CD4-positive, alpha-beta T cell treated with Interferon alpha-2 for 1 hour (primary cell): ENCODE measurements at places on chromosomes 4 and X.
A peak's percentile ranks its signal among the peaks of the same experiment; 100 is the strongest.

GRCh38 chr4:84085986-84086385 lies 413.1 kb downstream of the NKX6-1 start:
- DNase-seq, result no peak

DNA sequence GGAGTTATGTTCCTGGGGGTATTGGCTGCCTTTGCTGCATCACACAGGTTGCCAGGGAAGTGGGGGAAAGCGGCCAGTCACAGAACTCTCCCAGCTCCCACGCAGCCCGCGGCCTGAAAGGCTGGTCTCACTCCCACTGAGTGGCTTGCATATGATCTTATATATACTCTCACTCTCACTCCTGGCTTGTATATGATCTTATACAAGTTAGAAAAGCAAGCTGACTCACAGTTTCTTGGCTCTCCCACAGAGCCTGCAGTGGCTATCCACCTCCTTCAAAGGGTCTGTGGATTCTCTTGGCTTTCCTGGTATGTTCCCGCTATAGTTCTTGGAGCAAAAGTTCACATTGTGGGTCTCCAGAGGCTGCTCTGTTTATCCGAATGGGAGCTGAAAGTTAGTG lies 833.5 kb upstream of the GALNTL6 start:
- no peak for DNase-seq

- no peak for DNase-seq
These were observed 161.4 kb upstream of the RADX start for GRCh38 chrX:106450405-106450804.

- DNase-seq, result no peak
These were observed 45.2 kb upstream of the HGFAC start for GRCh38 chr4:3396600-3396999.

DNA sequence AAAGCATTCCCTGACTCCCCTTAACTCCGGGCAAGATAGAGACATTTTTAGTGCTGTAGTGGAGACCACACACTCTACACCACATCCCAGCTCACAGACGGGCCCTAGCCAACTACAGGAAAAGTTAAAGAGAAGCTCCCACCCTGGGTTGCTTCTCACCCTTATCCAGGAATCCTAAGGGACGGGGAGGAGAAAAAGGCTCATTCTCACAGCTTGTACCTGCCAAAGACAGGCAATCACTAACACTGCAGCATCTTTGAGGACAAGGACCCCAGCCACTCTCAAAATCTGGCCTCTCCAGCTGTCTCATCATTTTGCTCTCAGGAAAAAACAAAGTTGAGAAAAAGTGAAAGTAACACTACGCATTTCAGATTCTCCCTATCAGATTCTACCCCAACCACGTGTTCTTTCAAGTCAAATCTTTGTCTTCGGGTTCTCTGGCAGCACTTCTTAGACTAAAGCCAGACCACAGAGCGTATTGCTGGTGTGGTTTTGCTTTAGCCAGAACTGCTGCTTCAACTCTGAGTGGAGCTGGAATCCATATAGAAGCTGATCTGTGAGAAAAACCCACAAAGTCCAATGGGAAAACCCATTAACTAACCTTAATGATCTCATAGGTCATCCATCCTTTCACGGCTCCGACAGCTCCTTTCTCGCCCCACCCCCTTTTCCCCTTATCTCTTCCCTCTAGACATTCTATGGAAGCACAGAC lies 605.9 kb upstream of the DIPK2B start:
- peak; percentile 81 for DNase-seq

GRCh38 chr4:22324422-22324821 lies 191.4 kb downstream of the ADGRA3 start:
- no peak for DNase-seq

- DNase-seq, result no peak
These were observed 136.4 kb downstream of the ADGRL3 start for GRCh38 chr4:61336488-61336887.

- DNase-seq, result no peak
These were observed 66.3 kb downstream of the MED28 start for GRCh38 chr4:17680559-17681280.

DNA sequence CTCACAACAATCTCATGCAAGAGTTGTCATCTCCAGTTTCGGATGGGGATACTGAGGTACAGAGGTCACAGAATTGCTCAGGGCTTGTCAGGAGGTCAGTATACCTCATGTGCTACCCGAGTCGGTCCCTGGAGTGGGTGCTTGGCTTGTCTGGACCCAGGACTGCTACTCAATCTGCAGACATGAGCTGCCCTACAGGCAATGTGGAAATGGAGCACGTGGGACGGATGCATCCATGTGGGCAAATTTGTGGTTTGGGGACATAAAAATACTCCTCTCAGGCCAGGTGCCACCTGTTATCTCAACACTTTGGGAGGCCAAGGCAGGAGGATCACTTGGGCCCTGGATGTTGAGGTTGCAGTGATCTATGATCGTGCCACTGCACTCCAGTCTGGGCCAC lies 15.8 kb downstream of the USP11 start:
- no peak for DNase-seq

DNA sequence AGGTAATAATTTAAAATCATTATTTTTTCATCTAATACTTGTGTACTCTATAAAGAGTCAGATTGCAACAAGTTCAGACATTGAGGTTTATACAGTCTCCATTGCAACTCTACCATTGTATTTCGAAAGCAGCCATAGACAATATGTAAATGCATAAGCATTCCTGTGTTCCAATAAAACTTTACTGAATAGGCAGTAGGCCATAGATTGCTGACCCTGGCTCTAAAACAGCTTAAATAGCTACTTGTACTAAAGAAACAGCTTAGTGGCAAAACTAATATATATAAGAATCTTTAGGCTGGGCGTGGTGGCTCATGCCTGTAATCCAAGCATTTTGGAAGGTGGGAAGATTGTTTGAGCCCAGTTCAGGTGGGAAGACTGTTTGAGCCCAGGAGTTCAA lies 115.3 kb downstream of the PRSS12 start:
- DNase-seq, result no peak

GRCh38 chr4:82611527-82611926 lies 49.7 kb upstream of the TMEM150C start:
- DNase-seq, result no peak

DNA sequence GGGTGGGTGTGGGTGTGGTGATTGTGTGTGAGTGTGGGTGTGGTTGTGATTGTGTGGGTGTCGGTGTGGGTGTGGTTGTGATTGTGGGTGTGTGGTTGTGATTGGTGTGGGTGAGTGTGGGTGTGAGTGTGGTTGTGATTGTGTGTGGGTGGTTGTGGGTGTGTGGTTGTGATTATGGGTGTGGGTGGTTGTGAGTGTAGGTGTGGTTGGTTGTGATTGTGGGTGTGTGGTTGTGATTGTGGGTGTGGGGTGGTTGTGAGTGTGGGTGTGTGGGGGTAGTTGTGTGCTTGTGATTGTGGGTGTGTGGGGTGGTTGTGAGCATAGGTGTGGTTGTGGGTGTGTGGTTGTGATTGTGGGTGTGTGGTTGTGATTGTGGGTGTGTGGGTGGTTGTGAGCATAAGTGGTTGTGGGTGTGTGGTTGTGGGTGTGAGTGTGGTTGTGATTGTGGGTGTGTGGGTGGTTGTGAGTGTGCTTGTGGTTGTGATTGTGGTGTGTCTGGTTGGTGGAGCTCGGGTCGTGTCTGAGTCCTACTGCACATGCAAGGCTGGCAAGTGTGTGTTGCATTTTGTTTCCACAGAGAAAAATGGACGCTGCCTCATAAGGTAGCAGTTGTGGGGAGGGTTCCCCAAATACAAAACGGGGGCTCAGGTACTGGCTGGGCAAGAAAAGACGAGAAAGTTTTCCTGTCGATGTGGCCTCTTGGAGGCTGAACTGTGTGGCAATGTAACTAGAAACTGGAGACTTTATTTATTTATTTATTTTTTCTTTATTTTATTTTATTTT lies 116.7 kb downstream of the UBE2K start:
- peak; percentile 8 for DNase-seq

- no peak for DNase-seq
These were observed 505.0 kb downstream of the BCOR start for GRCh38 chrX:39592776-39593175.

GRCh38 chr4:1493540-1494287 lies 87.5 kb upstream of the NKX1-1 start:
- no peak for DNase-seq

DNA sequence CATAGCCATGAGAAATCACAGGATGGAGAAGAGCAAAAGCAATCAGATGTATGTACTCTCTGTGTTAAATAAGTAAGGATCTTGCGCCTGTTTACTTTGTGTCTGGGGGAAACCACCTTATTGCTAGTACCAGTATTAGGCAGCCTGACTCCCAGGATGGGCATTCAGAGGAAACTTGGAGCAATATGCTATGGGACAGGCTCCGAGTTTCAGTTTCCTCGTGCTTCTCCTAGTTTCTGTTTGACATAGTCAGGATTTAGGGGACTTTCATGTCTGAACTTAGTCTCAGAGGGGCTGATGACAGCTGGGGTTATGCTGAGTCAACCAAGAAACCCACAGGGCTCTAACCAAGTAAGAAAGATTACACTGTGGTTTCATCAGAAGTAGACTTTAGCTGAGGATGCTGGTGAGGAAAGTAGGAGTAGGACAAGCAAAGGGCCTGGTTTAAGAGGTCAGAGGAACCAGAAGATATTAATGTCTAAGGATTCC lies 13.5 kb downstream of the NSUN7 start:
- no peak for DNase-seq

- DNase-seq, result no peak
These were observed 1.2 kb downstream of the PRMT9 start for GRCh38 chr4:147682755-147683154.
